ENCODE measurements at places on chromosomes 1 and 21.

GRCh38 chr1:116794804-116795481 is 40.7 kb downstream of the CD2 start:
- no peak for DNase-seq

- no peak for DNase-seq
Observed at GRCh38 chr21:16750926-16751325, 761.9 kb upstream of the CXADR start.

DNA sequence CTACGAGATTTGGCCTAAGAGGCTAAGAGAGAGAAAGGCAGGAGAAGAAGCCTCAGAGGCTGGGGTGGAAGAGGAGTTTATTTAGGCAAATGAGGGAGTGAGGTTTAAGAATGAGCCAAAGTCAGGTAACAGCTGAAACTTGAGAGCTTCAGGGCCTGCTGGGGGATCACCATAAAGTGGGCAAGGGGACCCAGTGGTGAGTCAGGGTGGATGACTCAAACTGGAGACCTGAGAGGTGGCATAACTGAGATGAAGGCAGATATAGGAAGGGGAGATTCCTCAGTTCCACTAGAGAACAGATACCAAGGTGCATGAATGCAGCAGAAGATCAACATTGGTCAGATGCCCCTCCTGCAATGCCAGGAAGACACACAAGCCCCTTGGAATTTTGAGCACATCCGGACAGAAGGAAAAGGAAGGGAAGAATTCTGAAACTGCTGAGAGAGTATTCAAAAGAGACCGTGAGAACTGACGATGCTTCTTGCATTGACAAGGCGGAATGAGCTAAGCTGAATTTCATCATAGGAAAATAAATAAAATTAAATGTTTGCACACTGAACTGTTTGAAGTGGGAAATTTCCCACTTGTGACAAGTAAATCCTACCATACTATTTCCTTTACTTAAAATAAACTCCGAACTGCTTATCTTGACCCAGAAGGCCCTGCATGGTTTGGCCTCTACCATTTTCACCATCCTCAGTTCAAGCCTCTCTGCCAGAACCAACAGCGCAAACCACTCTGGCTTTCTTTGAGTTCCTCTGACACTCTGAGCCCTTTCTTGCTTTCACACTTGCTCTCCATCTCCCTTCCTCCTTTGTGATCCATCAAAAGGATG is 94.1 kb downstream of the NMNAT2 start:
- no peak for DNase-seq

GRCh38 chr21:38909109-38909508 is 103.4 kb downstream of the ETS2 start:
- no peak for DNase-seq

DNA sequence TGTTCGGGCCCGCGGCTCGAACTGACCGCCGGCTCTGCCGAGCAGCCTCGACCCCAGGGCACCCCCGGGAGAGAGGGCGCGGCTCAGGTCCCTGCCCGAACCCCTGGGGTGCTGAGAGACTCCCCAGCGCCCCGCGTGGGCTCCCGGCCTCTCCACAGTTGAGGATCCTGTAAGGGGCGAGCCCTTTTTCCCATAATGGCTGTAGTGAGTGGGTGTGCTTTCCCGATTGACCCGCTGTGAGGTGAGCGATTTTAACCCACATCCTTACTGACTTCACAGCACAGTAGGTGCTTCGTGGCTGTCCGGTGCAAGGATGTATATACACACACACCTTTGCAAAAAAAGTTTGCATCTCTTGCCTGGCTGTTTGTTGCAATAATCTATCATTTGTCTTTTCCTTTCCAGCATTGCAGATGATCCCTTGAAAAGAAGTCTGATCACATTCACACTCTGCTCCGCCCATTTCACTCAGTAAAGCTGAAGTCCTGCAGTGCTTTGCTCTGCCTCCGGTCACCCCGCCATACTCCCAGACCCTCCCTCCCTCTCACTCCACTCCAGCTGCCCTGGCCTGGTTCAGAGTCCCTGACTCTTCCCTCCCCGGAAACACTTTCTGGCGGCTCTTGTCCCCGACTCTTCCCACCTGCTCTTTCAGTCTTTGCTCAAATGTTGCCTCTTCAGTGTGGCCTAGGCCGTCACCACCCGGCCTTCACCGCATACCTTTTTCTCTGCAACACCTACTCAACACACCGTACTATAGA is 955 bp upstream of the UBE2G2 start:
- DNase-seq = no peak

GRCh38 chr1:12654004-12654567 is 10.2 kb downstream of the AADACL4 start:
- peak; percentile 21 for DNase-seq

- peak; percentile 49 for DNase-seq
Observed at GRCh38 chr1:48596046-48596445, 124.0 kb upstream of the SPATA6 start.

DNA sequence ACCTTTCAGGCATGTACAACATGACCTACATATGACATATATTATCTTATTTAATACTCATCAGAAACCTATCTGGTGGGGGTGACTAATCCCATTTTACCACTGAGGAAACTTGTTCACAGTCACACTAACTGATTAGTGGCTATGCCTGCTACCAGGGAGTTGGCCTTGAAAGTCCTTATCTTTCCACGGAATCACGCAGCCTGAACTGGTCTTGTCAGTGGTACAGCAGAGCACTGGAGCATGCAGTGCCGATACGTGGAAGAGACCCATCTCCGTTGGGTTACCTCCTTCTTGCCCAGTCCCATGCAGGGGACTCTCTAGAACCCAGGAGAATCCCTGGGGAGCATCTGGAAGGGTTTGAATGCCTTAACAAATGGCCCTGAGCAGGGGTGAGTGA is 8.2 kb downstream of the HSD3B1 start:
- no peak for DNase-seq

GRCh38 chr1:110872366-110872744 is 593 bp upstream of the CD53 start:
- no peak for DNase-seq

GRCh38 chr1:175871647-175872046 is 128.3 kb upstream of the TNR start:
- no peak for DNase-seq

DNA sequence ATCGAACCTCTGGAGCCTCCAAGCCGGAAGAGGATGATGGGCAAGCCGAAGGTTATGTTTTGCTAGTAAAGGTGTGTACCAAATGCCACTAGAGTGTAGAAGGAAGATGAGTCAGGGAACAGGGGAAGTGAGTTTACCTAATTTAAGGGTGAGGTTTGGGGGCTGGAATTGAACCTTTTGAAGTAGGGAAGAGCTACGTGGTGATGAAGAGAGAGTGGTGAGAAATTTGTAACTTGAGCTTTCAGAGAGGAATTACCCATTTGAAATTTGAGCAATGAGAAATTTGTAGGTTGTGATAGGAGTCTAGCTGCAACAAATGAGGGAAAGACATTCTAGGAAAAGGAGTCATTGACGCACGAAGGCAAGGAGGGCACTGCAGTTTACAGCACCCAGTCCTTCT is 70.0 kb upstream of the TENT5C start:
- DNase-seq = no peak

DNA sequence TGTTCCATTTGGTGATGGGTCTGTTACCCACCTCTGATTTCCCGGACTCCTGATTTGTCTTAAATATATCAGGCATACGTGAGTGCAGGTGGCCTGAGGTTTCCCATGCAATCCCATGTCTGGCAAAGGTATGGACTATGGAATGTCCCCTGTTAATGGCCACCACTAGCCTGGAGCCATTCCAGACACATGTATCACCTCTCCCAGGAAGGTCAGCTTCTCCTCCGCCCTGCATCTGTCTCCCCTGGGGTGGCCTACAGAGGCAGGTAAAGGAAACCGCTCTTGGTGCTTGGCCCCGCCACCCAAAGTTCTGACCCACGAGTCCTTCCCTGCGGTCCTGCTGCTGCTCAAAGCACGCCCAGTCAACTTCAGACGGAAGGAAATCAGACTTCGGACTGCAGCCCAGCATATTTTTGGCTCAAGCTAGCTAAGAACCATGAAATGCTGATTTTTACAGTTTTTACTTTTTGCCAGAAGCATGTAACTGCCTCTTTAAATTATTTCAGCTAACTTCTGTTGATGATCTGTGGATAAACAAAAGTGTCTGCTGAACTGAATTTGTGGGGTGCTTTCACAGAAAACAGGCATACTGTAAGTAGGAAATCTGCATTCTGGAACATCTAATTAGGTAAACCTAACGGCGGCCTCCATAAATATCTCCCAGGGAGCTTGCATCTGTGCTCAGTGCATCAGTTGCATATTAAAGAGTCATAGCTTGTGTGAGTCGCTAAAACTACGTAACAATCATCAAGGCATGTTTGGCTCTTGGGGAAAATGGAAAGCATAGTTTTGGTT is 105.9 kb downstream of the PCP4 start:
- peak; percentile 5 for DNase-seq

DNA sequence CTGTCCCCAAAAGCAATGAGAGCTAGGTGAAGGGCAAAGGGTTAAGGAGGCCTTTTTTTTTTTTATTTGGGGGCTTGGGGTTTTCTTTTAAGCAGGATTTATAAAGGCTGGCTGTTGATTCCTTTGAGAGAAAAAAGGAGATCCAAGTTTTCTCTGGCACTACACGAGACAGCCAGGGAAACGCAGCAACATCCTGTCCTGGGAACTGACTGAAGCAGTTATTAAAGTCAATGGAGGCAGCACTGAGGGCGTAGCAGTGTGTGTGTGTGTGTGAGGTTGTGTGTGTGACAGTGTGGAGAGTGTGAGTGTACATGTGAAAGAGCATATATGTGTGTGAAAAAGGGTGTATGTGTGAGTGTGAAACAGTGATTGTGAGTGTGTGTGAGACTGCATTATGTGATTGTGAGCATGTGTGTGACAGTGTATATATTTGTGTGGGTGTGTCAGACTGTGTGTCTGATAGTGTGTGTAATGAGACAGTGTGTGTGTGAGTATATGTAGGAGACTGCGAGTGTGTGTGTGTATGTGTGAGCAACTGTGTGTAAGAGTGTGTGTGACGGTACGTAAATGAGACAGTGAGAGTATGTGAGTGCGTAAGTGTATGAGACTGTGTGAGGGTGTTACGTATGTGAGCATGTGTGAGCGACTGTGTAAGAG is 65.9 kb upstream of the TIAM1 start:
- no peak for DNase-seq

DNA sequence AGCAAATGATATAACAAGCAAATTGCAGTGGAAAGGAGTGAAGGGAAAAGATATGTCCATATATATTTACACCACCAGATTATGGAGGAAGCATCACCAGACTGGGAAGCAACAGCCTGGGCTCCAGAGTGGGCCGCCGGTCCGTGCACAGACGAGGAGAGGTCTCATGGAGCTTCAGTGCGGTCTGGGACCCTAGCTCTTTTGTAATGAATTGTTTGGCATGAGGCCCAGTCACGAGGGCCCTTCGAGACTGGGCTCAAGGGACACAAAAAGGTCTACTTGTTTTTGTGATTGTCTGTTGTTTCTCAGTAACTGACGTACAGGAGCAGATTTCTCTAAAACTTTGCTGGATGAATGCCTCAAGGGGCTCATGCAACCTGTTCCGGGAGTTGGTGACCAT is 12.9 kb upstream of the STUM start:
- DNase-seq = no peak

DNA sequence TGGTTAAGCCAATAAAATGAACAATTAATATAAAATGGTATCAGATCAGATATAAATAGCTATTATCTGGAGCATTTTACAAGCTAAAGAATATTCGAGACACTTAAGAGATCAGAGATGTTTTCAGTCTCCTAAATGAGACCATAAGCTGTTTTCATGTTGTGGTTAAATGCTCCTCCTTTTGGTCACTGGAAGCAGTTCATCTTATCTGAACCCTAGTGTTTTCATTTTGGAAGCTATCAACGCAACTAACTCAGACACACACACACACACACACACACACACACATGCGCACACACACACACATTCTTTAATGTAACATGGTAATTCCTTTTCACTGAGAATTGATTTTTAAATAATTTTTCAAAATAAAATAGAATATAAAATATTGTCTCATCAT is 10.0 kb upstream of the LRRC8C start:
- DNase-seq = peak; percentile 14

DNA sequence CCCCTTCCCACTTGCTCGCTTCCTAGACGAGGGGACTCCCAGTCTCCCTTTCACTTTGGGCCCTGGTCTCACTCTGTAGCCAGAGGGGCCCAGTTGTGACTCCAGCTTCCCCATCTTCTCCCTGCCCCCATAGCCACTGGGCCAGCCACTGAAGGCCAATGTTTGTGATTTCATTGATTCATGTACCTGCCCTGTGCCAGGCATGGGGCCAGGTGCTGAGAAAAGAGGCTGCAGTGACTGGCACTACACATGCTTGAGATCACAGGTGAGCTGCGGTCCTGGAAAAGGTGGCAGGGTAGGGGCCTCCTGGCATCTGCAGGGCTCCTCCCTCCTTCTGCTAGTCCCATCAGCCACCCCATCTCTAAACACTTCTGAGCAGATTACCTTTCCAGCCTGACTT is 345.3 kb upstream of the VAMP3 start:
- no peak for DNase-seq

DNA sequence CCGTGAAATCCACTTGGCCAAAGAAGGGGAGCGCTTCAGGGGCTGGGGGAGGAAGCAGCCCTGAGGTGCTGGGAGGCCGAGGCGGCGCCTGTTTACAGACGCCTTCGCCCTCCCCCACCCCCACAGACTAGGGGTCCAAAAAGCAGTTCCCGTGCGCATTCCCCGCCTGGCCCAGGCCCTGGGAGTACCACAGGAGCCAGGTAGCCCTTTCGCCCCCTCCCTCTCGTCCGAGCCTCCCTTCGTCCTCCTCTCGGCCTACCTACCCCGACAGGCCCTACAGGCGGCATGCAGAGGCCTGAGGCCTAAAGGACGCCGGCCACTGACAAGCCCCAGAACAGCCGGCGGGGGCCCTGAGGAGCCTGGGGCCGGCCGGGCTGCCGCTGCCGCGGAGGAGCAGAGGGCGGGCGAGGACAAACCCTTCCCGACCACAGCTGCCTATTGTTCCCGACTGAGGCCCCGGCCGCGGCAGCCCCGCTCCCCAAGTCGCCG is 522 bp downstream of the RC3H1 start:
- DNase-seq = peak; percentile 49

DNA sequence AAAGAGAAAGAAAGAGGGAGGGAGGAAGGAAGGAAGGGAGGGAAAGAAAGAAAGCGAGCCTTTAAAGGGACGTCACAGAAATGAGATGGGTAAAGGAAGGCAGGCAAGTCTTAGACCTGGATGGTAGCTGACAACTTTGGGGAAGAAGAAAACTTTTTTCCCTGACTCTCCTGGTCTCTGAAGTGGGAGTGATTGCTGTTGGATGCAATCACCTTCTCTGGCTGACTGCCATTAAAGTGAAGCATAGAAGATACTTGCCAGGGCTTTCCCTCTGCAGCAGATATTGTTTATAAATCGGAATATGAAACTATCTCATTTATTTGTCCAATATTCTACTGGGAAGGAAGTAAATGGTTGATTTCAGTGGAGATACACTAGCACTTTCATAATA is 27.0 kb downstream of the VCAM1 start:
- no peak for DNase-seq

DNA sequence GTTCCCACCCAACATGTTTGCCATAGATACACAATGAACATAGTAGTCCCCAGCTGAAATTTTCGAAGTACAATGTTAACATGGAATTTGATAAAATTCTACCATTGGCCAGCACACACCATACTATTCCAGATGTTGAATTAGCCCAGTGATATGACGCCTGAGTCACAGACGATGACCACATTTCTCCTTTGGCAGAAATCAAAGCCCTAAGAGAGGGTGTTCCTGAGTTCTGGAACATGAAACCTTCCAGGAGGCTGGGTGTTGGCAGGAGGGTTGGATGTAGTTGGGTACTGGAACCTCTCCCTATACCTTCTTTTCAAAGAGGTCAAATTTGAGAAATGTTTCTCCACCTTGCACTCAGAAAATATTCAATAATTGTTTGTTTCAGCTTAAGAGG is 37.8 kb downstream of the LPAR3 start:
- peak; percentile 33 for DNase-seq

GRCh38 chr1:61293197-61293596 is 210.8 kb downstream of the NFIA start:
- no peak for DNase-seq

Data from fibroblast of skin of right biceps (primary cell).